ENCODE measurements at places on chromosomes 6 and 20.

DNA sequence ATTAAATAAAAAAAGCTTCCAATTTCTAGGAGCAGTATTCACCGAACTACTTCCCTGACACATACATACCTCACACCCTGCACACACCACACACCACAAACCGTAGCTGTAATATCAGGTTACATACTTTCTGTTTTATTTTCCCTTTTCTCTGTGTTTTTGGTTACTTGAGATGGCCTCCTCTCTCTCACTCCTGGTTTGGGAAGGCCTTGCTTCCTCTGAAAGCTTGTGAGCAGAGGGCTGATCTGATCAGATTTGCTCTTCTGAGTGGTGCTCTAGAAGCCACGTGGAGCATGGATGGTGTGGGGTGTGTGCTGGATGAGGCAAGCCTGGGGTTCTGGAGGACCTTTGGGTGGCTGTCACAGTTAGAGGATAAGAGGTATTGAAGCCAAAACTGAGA is 20.9 kb downstream of the UTRN start:
- peaks cover 45% of the 10 kb centered on the region for H3K4me1 ChIP-seq
- H3K36me3 ChIP-seq: no peaks in the 10 kb centered on the region
- no peaks in the 10 kb centered on the region for H3K27me3 ChIP-seq

DNA sequence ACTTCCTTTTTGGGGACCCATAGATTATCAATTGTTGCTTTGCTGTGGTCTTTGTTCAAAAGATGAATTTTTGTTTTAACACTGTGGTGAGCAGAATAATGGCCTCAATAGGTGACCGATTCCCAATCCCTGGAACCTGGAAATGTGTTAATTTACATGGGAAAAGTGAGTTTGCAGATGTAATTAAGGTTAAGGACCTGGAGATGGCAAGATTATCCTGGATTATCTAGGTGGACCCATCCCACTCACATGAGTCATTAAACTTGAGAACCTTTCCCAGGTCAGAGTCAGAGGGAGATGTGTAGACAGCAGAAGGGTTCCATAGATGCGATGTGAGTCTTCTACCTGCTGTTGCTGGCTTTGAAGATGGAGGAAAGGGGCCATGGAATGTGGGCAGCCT is 36.2 kb upstream of the HBS1L start:
- H3K27ac ChIP-seq: no peak overlapping the region
- H3K4me1 ChIP-seq: peaks cover 42% of the 10 kb centered on the region
- H3K4me3 ChIP-seq: no peak overlapping the region
- DNase-seq: no peak

- no peak for DNase-seq
- no peak overlapping the region for H3K27ac ChIP-seq
- H3K4me1 ChIP-seq: no peaks in the 10 kb centered on the region
- H3K36me3 ChIP-seq: no peaks in the 10 kb centered on the region
These were observed 121.1 kb downstream of the PDE7B start for GRCh38 chr6:135972586-135972985.

DNA sequence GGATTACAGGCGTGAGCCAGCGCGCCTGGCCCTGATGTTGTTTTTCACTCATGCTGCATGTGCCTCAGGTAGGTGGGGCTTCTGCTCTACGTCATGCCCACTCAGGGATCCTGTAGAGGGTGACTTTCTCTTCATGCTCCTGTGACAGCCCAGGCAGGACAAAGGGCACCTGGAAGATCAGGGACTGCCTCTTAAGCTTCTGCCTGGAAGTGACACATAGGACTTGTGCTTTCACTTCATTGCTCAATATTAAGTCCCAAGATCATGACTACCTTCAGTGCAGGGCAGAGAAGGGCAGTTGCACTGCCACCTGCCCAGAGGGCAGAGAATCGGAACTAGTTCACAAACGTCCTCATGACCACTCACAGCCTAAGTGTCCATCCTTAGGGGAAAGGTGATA is 249.5 kb upstream of the SULF2 start:
- peaks cover 66% of the 10 kb centered on the region for H3K27me3 ChIP-seq
- DNase-seq: no peak
- H3K36me3 ChIP-seq: no peaks in the 10 kb centered on the region
- H3K27ac ChIP-seq: no peak overlapping the region

GRCh38 chr6:72642435-72642834 is 20.6 kb downstream of the KCNQ5 start:
- H3K4me3 ChIP-seq: no peak overlapping the region
- no peaks in the 10 kb centered on the region for H3K36me3 ChIP-seq
- no peaks in the 10 kb centered on the region for H3K27me3 ChIP-seq
- no peak for DNase-seq
- H3K4me1 ChIP-seq: peaks cover 12% of the 10 kb centered on the region
- H3K27ac ChIP-seq: no peak overlapping the region

GRCh38 chr6:142570221-142570671 is 268.4 kb downstream of the ADGRG6 start:
- H3K4me3 ChIP-seq: no peak overlapping the region
- H3K4me1 ChIP-seq: peaks cover 1% of the 10 kb centered on the region
- H3K27ac ChIP-seq: no peak overlapping the region
- peaks cover 12% of the 10 kb centered on the region for H3K27me3 ChIP-seq
- H3K36me3 ChIP-seq: no peaks in the 10 kb centered on the region
- no peak for DNase-seq

- H3K4me1 ChIP-seq: no peaks in the 10 kb centered on the region
- H3K4me3 ChIP-seq: no peak overlapping the region
- no peaks in the 10 kb centered on the region for H3K36me3 ChIP-seq
- DNase-seq: no peak
- peaks cover 19% of the 10 kb centered on the region for H3K27me3 ChIP-seq
These were observed 374.2 kb downstream of the ARHGAP18 start for GRCh38 chr6:129335792-129336191.

DNA sequence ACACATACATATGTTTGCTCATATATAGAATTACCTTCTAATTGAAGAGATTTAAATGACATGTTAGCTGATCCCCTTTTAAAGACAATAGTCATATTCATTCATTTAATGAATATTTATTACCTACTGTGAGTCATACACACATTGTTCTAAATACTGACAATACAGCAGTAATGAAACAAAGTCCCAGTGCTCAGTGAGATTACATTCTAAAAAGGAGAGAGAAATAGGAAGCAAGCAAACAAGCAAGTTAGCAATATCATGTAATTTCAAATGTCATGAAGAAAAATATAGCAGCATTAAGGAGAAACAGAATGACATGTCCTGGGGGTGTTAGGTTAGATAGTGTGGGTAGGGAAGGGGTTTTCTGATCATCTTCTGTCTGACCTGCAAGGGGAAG is 136.3 kb downstream of the ADGRB3 start:
- no peak overlapping the region for H3K4me3 ChIP-seq
- H3K27ac ChIP-seq: no peak overlapping the region
- H3K36me3 ChIP-seq: no peaks in the 10 kb centered on the region
- DNase-seq: no peak

- no peaks in the 10 kb centered on the region for H3K4me1 ChIP-seq
- H3K27me3 ChIP-seq: peaks cover 42% of the 10 kb centered on the region
- H3K36me3 ChIP-seq: peaks cover 2% of the 10 kb centered on the region
- H3K27ac ChIP-seq: no peak overlapping the region
These were observed 51.7 kb downstream of the MOCS1 start for GRCh38 chr6:39882531-39882899.

DNA sequence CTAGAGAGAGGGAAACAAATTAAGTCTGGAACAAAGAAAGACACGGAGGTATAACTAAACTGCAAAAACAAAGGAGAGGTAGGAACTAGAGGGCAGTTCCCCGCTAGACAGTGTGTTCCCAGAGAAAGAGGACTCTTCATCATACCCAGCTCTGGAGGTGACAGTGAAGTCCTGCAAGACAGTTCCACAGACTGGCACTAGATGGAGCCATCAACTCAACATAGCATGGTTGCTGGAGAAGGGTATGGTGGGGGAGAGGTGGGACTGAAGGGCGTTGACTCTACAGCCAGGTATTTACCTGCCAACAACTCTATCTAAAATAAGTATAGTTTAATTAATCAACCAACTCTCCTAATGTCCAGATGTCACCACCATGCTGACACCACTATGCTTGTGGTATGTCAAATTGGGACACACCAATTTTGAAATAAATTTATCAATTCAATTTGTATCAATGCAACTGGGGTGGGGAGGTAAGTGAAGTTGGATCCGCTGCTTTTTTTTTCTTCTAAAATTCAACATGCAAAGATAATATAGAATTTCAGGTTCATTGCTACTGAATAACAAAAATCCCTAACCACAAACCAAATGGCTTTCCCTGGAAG is 9.7 kb downstream of the BACH2 start:
- peaks cover 26% of the 10 kb centered on the region for H3K36me3 ChIP-seq
- peaks cover 25% of the 10 kb centered on the region for H3K4me1 ChIP-seq
- peaks cover 17% of the 10 kb centered on the region for H3K27me3 ChIP-seq
- peak overlapping the region; percentile 89 for H3K4me3 ChIP-seq
- H3K27ac ChIP-seq: peak overlapping the region; percentile 66
- peak; percentile 24 for DNase-seq

- H3K4me3 ChIP-seq: no peak overlapping the region
- DNase-seq: no peak
- H3K27me3 ChIP-seq: no peaks in the 10 kb centered on the region
- peak overlapping the region; percentile 86 for H3K27ac ChIP-seq
These were observed 37.7 kb upstream of the TAF8 start for GRCh38 chr6:42012501-42013133.

DNA sequence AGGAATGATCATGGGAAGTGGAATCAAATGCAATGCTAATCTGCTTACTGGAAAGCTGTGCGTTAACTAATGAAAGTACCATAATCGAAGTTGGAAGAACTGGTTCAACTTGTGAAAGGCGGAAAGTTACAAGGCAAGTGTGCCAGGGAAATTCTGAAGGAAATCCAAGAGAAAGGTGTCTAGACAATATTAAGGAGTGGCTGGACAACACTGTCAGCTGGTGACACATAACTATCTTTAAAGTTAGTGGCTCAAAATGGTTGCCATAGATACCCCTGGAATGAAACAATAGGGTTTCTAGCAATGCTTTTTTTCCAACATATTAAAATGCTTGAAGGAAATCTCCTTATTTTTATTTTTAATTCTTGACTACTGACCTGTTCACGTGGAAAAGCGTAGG is 90.4 kb downstream of the BMP2 start:
- no peaks in the 10 kb centered on the region for H3K27me3 ChIP-seq
- no peaks in the 10 kb centered on the region for H3K4me1 ChIP-seq
- no peak overlapping the region for H3K27ac ChIP-seq
- H3K36me3 ChIP-seq: no peaks in the 10 kb centered on the region
- no peak for DNase-seq
- no peak overlapping the region for H3K4me3 ChIP-seq

DNA sequence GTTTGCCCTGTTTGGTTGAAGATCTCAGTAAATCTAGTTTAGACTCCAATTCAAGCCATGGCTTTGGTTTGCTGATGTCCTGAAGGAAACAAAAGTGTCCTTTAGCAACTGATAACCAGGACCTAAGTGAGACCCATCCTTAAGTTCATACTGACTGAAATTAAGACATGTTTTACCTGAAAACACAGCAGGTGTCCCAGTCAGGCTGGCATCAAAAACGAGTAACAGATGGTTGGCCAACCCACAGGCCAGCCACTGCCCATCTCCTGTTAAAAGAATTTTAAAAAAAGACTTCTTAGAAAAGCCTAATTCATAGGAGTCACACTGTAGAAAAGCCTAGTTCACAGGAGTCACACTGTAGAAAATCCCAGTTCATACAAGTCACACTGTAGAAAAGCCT is 58.3 kb downstream of the WDR27 start:
- H3K4me3 ChIP-seq: no peak overlapping the region
- H3K36me3 ChIP-seq: peaks cover 2% of the 10 kb centered on the region
- no peak for DNase-seq
- no peaks in the 10 kb centered on the region for H3K27me3 ChIP-seq
- H3K4me1 ChIP-seq: no peaks in the 10 kb centered on the region

DNA sequence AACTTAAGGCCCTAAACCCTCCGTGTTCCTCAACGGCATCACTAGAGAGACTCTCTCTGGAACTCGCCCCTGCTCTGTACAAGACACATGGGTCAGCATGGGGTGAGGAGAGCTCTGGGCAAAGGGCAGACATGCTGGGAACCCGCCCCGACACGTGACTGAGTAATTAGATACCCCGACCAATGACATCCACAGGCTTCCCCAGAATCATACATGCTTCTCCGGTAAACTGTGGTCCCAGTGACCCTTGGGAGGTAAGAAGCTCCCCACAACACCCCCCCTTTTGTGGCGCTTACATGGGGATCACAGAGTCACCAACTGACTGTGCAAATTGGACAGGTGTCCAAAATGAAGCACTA is 31.7 kb upstream of the RPS6KA2 start:
- peaks cover 17% of the 10 kb centered on the region for H3K27me3 ChIP-seq
- peaks cover 4% of the 10 kb centered on the region for H3K36me3 ChIP-seq
- DNase-seq: no peak
- peaks cover 8% of the 10 kb centered on the region for H3K4me1 ChIP-seq
- no peak overlapping the region for H3K4me3 ChIP-seq

- peak overlapping the region; percentile 55 for H3K4me3 ChIP-seq
- peaks cover 14% of the 10 kb centered on the region for H3K4me1 ChIP-seq
- DNase-seq: peak; percentile 80
These were observed 43.0 kb upstream of the PTGIS start for GRCh38 chr20:49610691-49611538.

DNA sequence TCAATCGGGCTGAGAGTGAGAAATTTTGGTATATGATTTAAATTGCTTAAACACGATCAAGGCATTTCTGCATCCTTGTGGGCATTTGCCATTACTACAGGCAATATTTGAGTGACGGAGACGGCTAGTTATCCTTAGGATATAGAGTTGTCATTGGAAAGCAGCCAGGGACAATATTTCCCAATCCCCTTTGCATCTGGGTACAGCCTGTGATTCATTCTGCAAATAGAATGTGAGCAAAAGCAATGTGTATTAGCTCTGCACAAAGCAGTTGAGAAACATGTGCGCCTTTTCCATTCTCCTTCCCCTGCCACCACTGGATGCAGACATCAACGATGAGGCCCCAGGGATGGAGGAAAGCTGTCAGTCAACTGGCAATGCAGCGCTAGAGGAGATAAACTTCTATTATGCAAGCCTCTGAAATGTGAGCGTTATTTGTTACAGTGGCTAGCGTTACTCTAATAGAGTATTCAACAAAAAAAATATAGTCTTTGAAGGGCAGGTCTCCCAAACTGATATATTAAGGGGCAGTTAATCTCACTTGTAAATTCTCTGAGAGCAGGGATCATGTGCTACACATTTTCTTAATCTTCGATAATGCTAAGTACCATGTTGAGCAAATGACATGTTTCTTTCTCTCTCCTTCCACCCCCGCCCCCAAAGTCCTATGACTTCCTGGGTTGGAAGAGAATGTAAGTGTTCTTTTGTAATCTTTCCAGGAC is 37.1 kb upstream of the NCOA3 start:
- H3K4me3 ChIP-seq: no peak overlapping the region
- H3K36me3 ChIP-seq: peaks cover 2% of the 10 kb centered on the region
- H3K27ac ChIP-seq: no peak overlapping the region

DNA sequence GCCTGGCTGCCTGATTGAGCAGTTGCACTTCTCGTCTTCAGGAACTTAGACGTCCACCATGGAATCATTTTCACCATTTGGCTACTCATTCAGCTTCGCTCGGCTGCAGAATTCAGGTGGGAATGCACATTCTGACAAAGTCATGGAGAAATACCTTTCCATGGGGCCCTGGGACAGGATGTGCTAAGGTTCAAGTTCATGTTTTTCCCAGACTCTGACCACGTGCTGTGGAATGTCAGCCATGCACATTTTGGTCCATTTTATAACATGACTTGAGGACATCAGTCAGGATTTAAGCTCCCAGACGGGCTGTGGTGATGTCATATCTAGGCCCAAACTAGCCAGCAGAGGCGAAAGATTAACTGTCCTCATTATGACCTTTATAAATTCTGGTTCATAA is 205.3 kb downstream of the TBXT start:
- H3K36me3 ChIP-seq: peaks cover 3% of the 10 kb centered on the region
- H3K27ac ChIP-seq: no peak overlapping the region
- peaks cover 30% of the 10 kb centered on the region for H3K27me3 ChIP-seq
- no peak for DNase-seq
- no peaks in the 10 kb centered on the region for H3K4me1 ChIP-seq

Data from effector memory CD8-positive, alpha-beta T cell (primary cell).